ENCODE measurements at places on chromosomes 2 and 18. TPM values are rescaled to one million over a fixed set of nuclear protein-coding genes. Genes with fewer than 3 reads are reported as not detected.

Gene MDH1B
- total RNA-seq, result 5.2 TPM

Gene TRABD2A
- total RNA-seq, result 0.34 TPM

Gene SPP2
- not detected for total RNA-seq

Gene SLC23A3
- total RNA-seq, result 0.07 TPM

Gene ANKRD36
- total RNA-seq, result 12.0 TPM

DNA sequence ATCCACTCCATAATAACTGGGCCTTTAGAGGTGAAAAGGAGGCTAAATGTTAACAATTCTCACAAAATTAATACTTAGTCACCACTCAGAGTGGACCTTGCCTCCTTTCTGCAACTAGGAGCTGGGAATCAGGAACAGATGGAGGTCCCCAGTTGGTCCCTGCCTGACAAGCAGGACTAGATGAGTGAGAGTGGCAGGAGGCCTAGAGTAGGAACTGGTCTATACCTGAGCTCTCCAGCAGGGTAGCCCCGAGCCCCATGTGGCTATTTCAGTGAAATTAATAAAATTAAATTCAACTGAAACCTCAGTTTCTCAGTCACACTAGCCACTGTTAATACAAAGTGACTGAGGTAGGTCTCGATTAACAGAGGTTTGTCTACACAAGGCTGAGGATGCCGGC lies 150.5 kb downstream of the MYO5B start:
- no peak for DNase-seq

DNA sequence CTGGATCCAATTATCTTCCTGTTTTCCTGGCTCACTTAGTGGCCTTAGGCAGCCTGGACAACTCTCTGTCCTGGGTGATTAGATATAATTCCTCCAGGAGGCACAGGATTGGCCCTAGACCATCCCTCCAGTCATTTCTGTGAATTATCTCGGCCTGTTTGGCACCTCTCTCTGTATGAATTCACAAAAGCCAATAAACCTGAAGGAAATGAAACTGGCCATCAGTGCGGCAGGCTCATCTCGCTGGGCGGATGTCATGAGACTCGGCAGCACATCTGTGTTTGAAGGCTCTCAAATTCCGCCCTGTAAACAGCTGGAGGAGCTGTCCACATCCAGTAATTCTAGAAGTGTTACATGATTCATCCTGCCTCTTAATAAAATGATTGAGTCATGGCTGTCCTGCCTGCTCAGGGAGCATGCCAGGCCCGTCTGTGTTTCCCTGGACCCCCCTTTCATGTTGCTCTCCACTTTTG lies 38.6 kb downstream of the ACOXL start:
- no peak for DNase-seq

DNA sequence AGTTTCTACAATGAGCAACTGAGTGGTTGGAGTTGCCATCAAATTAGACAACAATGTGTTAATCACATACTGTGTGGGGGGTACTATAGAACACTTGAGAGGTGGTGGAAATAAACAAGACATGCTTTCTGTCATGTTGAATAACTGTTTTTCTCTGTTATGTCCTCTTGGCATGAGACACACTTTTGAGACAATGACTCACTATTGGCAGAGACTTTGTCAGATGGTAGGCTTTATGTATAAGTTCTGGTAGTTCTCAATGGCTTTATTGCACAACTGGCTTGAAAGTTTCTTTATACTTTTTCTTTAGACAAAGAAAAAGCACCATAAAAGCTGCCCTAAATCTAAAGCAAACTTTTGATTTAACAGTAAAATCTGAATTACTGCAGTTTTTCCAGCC lies 578.7 kb downstream of the ADCYAP1 start:
- DNase-seq, result no peak

- DNase-seq, result no peak
Measured at GRCh38 chr2:71547616-71548285, 94.4 kb downstream of the DYSF start.
